SJSA1 (cell line): ENCODE measurements at places on chromosomes 11 and 22. TPM values are rescaled to one million over a fixed set of nuclear protein-coding genes. Genes with fewer than 3 reads are reported as not detected.

Gene LYVE1
- not detected in 2 replicates for total RNA-seq

Gene GANAB
- total RNA-seq: 356 and 500 TPM in 2 replicates

Gene FOSL1
- total RNA-seq: 72.1 and 97.5 TPM in 2 replicates

DNA sequence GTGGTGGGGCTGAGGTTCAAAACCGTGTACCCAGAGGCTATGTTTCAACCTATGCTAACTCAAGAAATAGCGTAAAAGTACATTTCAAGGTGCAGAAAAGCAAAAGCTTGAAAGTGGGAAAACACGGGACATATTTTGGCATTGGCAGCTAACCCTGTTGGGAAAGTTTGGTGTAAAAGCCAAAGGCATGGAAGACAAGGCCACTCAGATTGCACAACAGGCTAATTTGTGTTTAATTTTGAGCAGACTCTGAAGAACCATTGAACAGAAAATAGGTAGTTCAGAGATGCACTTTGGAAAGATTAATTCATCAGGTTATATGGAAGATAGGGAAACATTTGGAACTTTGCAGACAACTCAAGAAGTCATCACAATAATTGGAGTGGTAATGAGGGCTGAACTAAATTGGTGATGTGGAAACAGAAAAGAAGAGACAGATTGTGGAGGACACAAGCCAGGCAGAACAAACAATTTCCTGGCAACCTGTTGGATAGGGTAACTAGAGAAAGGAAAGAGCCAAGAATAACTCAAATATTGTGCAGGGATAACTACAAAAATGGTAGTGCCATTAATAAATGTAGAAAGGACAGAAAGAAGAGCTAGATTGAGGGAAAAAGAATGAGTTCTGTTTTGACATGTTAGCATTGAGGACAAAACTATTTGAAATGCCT lies 140.5 kb upstream of the PGR start:
- H3K27me3 ChIP-seq: no peaks in the 10 kb centered on the region
- H3K36me3 ChIP-seq: no peaks in the 10 kb centered on the region
- DNase-seq: no peak
- no peak overlapping the region for H3K4me3 ChIP-seq
- H3K27ac ChIP-seq: no peak overlapping the region
- H3K4me1 ChIP-seq: no peaks in the 10 kb centered on the region

GRCh38 chr11:120558744-120559431 lies 47.3 kb downstream of the GRIK4 start:
- no peaks in the 10 kb centered on the region for H3K4me1 ChIP-seq
- DNase-seq: no peak
- no peaks in the 10 kb centered on the region for H3K27me3 ChIP-seq
- no peak overlapping the region for H3K4me3 ChIP-seq

DNA sequence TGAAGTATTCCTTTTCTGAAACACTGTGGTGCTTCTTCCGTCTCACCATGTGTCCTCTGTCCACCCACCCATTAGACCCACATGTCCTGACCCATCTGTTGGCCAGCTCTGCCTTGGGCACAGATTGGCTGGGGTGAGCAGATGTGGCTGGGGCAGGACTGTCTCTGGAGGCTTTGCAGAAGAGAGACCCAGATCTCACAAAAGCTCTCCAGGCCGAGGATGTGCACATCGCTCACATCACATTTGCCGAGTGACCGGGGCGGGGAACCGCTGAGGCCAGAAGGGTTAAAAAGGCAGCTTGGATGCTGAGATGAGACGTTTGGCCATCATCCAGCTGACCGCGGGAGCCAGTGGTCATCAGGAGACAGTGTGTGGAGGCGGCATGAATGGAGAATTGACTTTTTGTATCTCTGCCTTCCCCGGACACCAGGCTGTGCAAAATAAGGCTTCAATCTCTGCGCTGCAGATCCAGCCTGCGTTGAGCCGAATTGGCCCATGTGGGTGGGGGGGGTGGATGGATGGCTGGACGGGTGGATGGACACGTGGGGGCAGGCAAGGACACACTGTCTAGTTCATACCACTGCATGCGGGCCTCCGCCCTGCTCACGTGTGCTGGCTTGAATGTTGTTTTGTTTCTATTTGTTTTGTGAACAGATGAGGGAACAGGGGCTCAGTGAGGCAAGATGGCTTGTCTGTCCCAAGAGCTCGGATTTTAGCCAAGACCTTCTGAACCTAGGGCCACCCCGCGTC lies 6.1 kb downstream of the IFITM10 start:
- no peak overlapping the region for H3K27ac ChIP-seq
- DNase-seq: no peak

DNA sequence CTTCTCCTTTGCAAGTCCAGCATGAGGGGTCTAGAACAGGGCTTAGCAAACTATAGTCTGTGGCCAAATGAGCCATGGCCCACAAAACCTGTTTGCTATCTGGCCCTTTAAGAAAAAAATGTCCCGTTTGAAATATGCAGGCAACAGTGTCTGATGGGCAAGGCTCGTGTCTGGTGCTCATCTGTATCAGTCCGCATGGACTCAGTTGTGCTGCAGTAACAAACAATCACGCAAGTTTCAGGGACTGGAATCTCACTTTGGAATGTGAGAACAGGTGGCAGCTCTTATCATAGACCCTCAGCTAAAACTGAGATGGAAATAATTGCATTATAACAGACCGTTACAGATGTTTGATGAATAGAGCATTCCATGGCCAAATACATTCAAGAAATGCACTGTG lies 19.1 kb upstream of the PVALB start:
- no peak overlapping the region for H3K4me3 ChIP-seq
- no peaks in the 10 kb centered on the region for H3K36me3 ChIP-seq
- H3K4me1 ChIP-seq: peaks cover 7% of the 10 kb centered on the region
- H3K27me3 ChIP-seq: no peaks in the 10 kb centered on the region

GRCh38 chr22:43554259-43554636 lies 142.4 kb downstream of the MPPED1 start:
- no peak for DNase-seq
- H3K4me3 ChIP-seq: no peak overlapping the region
- no peaks in the 10 kb centered on the region for H3K36me3 ChIP-seq
- H3K27ac ChIP-seq: no peak overlapping the region
- H3K27me3 ChIP-seq: peaks cover 4% of the 10 kb centered on the region; the same call in 1 of the 2 replicates
- no peaks in the 10 kb centered on the region for H3K4me1 ChIP-seq

GRCh38 chr11:61331651-61332050 lies 1.3 kb downstream of the DDB1 start:
- peak overlapping the region; percentile 80 for H3K4me3 ChIP-seq
- H3K27me3 ChIP-seq: no peaks in the 10 kb centered on the region
- H3K27ac ChIP-seq: no peak overlapping the region
- no peak for DNase-seq
- peaks cover 56% of the 10 kb centered on the region for H3K36me3 ChIP-seq
